ENCODE measurements at places on chromosomes 1 and 21.

- peak; percentile 26 for DNase-seq
Measured at GRCh38 chr1:242128951-242129502, 130.1 kb upstream of the MAP1LC3C start.

GRCh38 chr1:221824025-221824424 is 82.1 kb upstream of the DUSP10 start:
- DNase-seq: no peak

GRCh38 chr1:56578138-56578962 is 1.0 kb downstream of the PLPP3 start:
- peak; percentile 72 for DNase-seq

DNA sequence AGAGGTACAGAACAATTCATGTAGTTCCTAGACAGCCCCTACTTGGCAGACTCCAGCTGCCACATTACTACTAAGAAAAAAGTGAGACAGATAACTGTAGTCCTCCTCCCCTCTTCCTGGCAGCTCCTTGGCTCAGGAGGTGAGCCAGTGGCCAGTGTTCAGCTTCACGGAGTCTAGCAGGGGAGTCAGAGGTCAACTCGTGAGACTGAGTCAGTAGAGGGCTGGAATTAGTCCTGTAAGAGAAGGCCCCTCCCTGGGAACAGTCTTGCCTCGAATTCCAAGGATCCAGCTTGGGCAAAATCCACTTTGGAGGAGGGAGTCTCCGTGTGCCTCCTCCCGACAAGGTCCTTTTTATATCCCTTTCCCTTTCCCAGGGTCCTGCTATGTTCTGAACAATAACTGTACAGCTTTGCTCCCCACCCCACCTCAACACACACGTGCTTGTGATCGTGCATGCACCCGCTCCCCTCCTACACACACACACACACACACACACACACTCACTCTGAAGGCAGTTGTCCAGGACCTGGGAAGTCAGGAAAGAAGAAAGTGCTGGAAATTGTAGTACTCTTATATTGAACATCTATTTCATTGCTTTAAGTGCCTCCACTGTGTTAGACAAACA is 22.5 kb upstream of the SLC27A3 start:
- no peak for DNase-seq

GRCh38 chr1:65255035-65255655 is 54.2 kb upstream of the DNAJC6 start:
- no peak for DNase-seq

DNA sequence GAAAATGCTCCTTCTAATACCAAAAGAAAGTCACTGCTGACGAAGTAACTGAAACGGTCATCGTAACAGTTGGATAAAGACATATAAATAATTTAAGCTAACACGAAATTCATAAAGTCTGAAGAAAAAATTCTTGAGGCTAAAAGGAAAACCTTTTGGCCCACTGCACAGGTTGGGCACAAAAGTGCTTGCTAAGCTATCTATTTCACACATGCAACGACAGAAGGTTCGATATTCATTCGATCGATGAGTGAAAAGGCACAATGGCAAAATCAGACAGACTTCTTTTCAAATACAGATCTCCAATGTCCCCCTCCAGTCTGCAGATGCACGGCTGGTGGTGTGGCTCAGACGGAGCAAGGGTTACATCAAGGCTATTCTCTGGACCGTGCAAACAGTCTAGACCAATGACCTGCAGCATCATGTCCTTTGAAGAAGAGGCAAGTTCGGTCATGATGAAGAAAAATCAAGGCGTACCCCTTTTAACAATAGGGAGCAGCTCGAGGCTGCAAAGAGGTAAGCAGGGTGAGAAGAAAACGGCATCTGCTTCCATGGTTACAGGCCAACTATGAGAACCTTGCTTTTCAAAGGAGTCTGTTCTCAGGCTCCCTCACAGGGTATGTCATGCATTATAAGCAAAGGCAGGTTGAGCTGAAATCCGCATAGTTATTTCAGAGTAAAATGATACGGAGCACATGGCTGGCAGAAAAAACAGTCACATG is 579.6 kb downstream of the USP25 start:
- DNase-seq: no peak

- no peak for DNase-seq
Measured at GRCh38 chr1:51351907-51352306, 21.5 kb upstream of the TTC39A start.

- no peak for DNase-seq
Measured at GRCh38 chr1:37169743-37170275, 135.5 kb upstream of the GRIK3 start.

- no peak for DNase-seq
Measured at GRCh38 chr1:99594205-99594604, 51.7 kb upstream of the PALMD start.

DNA sequence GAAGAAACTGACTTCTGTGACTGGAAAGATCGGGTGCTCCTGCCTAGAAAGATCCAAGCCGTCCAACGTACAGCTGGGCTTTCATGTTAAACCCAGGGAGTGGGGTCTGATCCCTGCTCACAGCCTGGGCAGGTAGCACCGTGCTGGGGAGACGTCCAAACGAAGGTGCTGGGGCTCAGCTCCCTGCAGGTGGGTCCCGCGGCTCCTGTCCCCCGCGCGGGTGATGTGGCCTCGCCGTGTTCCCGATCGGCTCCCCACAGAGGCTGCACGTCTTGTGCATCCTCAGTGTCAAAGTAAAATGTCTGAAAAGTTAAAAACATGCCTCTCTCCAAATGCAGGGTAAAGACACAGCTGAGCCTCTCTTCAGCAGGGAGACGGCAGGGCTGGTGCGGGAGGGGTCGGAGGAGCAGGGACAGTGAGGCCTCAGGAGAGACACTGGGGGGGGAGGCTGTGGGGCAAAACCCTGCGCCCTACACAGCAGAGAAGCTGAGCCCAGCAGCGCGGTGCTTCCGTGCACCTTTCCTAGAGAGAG is 40.1 kb upstream of the COL6A2 start:
- DNase-seq: no peak

DNA sequence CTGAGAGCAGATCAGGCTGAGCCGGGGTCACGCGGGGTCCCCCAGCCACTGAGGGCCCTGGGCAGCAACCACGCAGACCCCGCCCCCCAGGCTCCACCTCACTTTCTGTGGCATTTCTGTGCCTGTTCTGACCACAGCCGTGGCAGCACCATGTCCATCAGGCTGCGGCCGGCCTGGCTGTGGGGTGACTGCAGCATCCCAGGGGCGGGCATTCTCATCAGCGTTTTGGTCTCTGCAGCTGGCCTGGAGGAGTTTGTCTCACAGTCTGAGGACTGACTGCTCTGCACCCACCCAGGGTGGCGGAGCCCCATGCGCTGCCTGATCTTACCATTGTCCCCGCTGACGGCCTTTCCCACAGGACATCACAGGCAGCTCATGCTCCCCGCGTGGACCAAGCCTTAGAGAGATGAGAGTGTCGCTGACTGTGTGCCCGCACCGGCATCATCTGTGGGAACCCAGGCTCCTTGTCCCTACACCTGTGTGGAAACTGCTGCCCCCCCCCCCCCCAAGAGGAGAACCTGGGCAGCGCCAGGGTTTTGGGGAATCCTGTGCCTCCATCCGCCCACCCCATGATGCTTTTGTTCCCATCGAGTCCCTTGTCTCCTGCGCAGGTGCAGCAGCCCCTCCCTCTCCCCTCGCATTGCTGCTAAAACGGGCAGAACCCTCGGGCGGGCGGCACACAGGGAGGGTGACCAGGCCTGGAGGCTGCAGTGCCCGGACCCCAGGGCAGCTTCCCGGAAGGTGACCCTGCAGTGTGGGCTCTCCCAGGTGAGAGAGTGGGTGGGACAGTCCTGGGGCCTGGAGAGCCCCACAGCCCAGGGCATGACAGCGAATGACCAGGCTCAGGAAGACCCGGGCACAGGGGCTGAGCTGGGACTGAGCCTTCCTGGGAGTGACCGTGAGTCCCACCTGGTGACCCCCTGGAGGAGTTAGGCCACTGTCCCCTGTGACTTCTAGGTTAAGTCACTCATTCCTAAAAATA is 1.8 kb downstream of the KRTAP10-1 start:
- DNase-seq: no peak
